ENCODE measurements at places on chromosomes 5 and 9.

DNA sequence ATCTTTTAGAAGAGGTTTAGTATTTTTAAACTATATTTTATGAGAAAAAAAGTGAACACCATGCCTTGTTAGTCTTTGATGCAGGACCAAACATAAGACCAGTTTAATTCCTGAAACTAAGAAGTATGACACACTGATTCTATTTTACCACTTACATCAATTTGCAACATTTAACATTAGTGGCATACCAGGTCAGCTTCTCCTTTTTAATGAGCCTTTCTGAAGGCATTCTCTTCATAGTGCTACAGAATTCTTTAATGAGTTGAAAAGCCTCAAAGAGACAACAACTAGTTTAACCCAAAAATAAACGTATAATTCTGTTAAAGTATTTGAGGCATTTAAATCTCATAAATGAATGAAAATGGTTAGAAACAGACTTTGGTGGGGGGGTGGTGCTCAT is 28.2 kb downstream of the ARSB start:
- DNase-seq, result no peak

DNA sequence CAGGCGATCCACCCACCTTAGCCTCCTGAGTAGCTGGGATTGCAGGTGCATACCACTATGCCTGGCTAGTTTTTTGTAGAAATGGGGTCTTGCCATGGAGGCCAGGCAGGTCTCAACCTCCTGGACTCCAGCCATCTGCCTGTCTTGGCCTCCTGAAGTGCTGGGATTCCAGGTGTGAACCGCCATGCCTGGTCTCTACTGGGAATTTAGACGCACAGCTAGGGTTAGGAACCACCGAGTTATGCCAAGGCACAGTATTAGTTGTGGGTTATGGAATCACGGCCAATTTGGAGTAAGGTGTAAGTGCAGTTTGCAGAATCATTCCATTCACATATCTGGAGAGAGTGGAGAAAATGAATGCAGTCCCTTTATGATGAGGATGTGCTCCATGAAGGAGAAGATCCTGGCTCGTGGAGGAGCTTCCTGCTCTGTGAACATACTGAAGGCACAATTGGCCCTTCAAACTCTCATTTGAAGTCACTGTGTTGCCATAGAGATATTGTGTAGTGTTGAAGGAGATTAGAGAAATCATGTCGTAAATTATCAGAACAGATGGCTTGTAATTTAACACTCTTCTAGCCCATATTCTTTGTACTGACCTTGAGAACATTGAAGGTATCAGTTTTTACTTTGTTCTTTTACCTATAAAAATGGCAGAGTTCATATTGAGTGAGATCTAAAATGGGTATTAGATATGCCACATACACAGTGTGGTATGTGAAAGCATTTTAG is 18.8 kb downstream of the TRIO start:
- DNase-seq, result no peak

DNA sequence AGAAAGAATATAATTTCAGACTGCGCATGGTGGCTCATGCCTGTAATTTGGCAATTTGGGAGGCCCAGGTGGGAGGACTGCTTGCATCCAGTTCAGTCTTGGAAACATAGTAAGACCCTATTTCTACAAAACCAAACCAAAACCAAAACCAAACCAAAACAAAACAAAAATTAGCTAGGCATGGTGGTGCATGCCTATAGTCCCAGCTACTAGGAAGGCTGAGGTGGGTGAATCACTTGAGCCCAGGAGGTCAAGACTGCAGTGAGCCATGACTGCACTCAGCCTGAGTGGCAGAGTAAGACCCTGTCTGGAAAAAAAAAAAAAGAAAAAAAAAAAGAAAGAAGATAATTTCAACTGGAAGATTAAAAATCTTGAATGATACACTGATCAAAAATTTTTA is 137.0 kb upstream of the ACOT12 start:
- no peak for DNase-seq

- no peak for DNase-seq
These were observed 41.6 kb downstream of the TRIO start for GRCh38 chr5:14184725-14185124.

GRCh38 chr5:34736445-34737115 is 80.5 kb downstream of the RAI14 start:
- no peak for DNase-seq

DNA sequence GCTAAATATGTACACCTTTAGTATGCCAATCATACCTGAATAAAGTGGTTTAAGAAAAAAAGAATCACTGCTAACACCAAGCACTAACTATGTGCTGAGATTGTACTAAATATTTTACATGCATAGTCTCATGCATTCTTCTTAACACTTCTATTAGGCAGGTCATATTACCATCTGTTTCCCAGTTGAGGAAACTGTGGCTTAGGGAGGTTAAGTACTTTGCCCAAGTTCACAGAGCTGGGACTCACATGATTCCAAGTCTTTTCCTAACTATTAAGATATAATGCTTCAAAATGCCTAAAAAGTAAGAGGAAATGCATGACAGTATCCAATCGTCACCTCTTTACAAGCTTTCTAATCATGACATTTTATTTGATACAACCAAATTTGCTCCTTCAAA is 69.2 kb upstream of the PLPP6 start:
- DNase-seq, result no peak

DNA sequence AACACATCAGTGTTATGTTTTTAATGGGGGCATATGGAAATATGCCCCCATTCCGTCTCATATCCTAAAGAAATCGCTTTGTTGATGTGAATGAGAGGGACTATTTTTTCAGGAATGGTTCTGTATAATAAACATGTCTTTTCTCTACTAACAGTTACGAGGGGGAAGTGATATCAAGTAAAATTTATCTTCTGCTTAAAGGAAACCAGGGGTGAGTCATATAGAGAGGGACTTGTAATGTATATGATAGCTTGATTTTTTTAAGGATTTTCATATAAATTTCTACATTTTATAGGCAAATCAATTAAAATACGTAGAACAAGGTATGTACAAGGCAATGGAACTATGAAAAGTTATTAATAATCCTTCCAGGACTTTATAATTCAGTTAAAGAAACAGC is 207.1 kb downstream of the SEMA5A start:
- DNase-seq, result no peak

DNA sequence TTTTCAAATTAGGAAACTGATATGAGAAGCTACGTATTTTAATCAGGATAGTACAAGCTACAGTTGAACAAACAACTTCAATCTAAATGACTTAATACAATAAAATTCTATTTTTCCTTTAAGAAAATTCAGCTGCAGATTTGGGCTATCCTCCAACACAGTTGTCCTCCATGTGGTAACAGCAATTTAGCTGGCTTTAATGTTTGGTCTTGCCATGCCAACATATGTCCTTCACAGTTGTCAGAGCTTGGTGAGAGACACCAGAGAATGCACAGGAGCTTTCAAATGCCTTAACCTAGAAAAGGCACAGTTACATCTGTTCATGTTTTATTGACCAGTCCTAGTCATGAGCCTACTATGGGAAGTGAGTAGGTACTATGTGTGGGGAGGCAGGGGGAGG is 10.8 kb downstream of the FAM174A start:
- DNase-seq, result no peak

DNA sequence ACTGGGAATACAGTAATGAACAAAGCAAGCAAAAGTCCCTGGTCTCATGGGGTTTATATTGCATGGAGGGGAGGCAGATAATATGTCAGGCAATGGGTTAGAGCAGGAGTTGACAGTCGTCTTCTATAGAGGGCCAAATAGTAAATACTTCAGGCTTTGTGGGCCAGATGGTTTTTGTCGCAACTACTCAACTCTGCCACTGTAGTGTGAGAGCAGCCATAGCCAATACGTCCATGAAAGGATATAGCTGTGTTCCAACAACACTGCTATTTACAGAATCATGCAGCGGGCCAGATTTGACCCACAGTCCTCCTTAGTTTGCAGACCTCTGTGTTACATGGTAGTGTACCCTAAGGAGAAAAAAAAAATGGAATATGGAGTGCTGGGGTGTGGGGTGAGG is 25.5 kb downstream of the MAST4 start:
- DNase-seq, result no peak

- DNase-seq, result no peak
These were observed 2.2 kb downstream of the DNAJC25 start for GRCh38 chr9:111633389-111633736.

GRCh38 chr9:121298016-121298538 is 30.1 kb downstream of the GSN start:
- no peak for DNase-seq

DNA sequence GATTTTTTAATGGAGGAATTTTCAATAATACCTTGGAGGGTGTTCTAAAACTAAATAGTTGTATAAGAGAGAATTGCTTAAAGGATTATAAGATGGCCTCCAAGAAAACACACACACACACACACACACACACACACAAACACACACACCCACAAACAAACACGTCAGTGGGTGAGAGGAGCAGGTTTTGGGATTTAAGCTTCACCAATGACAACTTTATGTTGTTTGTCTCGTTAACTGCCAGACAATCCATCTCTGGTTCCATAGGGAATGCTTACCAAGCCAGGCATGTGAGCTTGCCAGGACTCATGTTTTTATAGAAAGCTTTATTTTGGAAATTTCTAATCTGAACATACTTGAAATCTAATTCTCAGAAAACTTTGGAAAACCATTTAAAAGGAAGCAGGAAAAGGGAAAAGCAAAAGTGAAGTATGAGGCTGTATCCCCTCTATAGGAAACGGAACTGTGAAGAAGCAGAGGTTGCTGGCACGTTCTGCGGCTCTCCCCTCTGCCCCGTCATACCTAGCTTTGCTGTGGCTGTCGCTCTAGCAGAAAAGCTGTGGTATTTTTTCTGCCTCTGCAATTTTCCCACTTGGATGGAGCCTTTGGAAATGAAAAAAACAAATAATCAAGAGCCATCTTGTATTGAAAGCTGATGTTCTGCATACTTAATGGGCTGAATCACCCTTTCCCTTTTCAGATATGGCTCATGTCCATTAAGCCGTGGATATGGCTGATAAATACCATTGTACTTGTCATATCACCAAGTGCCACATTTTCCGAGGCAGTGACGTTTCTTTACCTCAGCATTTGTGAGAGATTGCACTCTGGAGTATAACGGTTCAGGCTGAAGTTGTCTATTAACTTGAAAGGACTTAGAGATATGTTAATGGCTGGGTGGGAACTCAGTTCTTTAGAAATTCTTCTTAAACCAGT is 112.7 kb downstream of the NTRK2 start:
- DNase-seq, result no peak

- DNase-seq, result no peak
These were observed 12.1 kb upstream of the HAUS6 start for GRCh38 chr9:19114680-19115270.

DNA sequence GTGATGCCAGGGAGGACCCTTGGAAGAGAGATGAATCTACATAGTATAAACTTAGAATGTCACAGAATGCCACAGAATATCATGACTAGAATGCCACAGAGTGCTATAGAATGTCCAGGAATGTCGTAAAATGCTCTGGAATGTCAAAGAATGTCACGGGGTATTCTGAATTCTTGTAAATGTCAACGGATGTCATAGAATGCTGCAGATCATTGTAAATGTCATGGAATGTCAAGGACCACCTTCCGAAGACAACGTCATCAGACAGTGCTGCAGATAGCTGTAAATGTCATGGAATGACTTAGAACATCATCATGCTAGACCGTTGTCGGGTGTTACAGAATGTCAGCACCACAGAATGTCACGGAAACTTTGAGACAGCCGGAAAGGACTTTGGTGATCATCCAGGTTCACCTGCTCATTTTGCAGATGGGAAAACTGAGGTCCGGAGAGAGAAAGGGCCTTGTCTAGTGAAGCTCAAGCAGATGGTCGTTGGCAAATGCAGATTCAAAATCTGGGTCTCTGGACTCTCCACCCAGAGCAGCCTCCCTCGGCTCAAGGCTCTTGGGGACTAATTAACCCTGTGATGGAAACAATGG is 117.1 kb downstream of the LHX2 start:
- no peak for DNase-seq

DNA sequence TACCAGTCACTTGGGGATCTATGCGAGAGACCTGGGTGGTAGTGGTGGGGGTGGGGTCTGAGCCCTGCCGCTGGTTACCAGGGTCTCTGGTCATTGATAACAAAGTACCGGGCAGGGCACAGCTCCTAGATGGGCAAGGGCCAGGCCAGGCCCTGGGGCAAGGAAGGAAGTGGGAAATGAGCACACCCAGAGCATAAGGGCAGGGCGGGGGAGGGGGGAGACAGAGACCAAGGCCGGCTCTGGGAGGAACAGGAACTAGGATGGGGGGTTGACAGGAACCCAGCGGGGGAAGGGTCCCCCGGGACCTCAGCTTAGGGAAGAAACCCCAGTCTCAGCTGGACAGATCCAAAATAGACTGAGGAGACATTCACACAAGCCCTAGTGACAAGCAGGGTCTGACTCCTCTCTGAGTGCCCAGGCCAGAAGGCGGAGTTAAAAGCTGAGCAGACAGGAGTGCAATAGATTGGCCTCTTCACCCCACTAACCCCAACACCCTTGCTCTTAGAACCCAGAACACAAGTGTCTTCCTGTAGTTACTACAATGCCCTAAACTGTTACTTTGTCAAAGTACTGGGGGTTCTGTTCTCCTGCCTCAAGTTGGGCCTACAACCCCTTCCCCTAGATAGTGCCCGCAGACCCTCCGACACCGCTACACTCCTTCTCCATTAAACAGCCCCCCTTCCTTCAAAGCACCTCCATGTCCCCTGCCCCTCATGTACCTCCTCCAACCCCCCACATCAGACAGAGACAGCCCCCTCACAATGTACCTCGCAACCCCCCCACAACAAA is 628 bp downstream of the ATOSB start:
- DNase-seq, result peak; percentile 68

GRCh38 chr5:163916376-163916775 is 411.0 kb downstream of the MAT2B start:
- peak; percentile 92 for DNase-seq

DNA sequence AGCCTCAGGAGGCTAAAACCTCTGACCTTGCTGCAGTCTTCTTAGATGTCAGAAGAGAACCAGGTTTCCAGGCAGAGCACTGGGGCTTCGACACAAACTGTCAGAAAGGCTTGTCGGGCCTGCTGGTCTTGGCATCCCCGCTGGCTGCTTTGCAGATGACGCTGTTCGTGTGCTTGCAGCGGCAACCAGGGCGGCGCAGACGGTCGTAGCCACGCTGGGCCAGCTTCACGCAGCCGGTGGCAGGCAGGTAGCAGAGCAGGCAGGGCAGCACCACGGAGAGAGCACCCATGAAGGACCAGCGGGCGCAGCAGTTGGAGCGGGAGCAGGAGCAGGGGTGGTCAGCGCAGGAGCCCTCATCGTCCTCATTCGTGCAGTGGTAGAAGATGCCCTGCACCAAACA is 10.7 kb downstream of the SPRY4 start:
- no peak for DNase-seq

DNA sequence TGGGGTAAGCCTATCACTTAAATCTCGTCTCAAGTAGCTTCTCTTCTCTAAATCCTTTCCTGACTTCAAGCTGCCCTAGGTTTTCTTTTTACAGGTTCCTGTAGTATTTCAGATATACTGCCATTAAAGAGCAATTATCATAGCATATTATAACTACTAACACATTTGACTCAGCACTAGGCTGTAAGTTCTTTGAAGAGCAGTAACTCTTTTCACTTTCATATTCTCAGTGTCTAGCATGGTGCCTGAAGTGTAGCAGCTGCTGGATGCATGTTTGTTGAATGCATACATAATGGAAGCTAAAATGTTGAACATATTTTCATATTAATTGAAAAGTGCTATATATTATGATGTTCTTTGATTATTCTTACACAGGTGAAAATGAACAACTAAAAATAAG is 22.5 kb downstream of the CCDC152 start:
- no peak for DNase-seq
